Thoracic aorta (tissue), 2 donors: ENCODE measurements at places on chromosomes 1 and 21. TPM values are rescaled to one million over a fixed set of nuclear protein-coding genes. Genes with fewer than 3 reads are reported as not detected.

- H3K27ac ChIP-seq: no peak overlapping the region
- DNase-seq: no peak
- peaks cover 69% of the 10 kb centered on the region for H3K36me3 ChIP-seq
- no peaks in the 10 kb centered on the region for H3K27me3 ChIP-seq
Measured at GRCh38 chr1:39003794-39004193, 12.7 kb downstream of the AKIRIN1 start.

DNA sequence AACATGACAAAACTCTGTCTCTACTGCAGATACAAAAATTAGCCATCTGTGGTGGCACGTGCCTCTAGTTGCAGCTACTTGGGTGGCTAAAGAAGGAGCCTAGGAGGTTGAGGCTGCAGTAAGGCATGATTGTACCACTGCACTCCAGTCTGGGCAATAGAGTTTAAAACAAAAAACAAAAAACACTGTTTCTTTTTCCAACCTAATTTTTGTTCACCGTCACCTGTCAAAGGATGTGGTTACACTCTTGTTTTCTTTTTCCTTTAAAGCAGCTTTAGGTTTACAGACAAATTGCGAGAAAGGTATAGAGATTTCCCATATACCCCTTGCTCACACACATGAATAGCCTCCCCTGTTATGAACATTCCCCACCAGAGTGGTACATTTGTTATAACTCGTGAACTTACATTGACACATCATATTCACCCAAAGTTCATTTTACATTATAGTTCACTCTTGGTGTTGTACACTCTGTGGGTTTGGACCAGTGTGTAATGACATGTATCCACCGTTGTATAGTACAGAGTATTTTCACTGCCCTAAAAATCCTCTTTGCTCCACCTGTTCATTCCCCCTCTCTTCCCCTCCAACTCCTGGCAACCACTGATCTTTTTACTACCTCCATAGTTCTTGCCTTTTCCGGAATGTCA, 26.2 kb downstream of the SMG7 start:
- H3K36me3 ChIP-seq: no peaks in the 10 kb centered on the region
- no peak for DNase-seq
- no peaks in the 10 kb centered on the region for H3K27me3 ChIP-seq
- H3K4me1 ChIP-seq: no peaks in the 10 kb centered on the region

- no peaks in the 10 kb centered on the region for H3K27me3 ChIP-seq
- H3K4me1 ChIP-seq: peaks cover 5% of the 10 kb centered on the region
- H3K4me3 ChIP-seq: no peak overlapping the region
- H3K27ac ChIP-seq: no peak overlapping the region
- no peak for DNase-seq
Measured at GRCh38 chr1:72397786-72398185, 115.4 kb upstream of the NEGR1 start.

GRCh38 chr1:159023723-159024122, 14.0 kb downstream of the IFI16 start:
- H3K36me3 ChIP-seq: peaks cover 7% of the 10 kb centered on the region
- DNase-seq: no peak
- H3K27ac ChIP-seq: no peak overlapping the region
- no peaks in the 10 kb centered on the region for H3K27me3 ChIP-seq
- peaks cover 10% of the 10 kb centered on the region for H3K4me1 ChIP-seq

- H3K36me3 ChIP-seq: no peaks in the 10 kb centered on the region
- no peak for DNase-seq
- H3K27ac ChIP-seq: no peak overlapping the region
Measured at GRCh38 chr1:201676197-201676596, 137.3 kb downstream of the NAV1 start.

RIPK4 gene
- total RNA-seq: 9.2 TPM

KRTAP21-2 gene
- not detected for total RNA-seq

PTPN7 gene
- 4.3 TPM for total RNA-seq

- no peaks in the 10 kb centered on the region for H3K36me3 ChIP-seq
- no peaks in the 10 kb centered on the region for H3K27me3 ChIP-seq
- H3K4me3 ChIP-seq: no peak overlapping the region
- H3K27ac ChIP-seq: no peak overlapping the region
Measured at GRCh38 chr1:26991310-26992116, 2.0 kb upstream of the TRNP1 start.

DNA sequence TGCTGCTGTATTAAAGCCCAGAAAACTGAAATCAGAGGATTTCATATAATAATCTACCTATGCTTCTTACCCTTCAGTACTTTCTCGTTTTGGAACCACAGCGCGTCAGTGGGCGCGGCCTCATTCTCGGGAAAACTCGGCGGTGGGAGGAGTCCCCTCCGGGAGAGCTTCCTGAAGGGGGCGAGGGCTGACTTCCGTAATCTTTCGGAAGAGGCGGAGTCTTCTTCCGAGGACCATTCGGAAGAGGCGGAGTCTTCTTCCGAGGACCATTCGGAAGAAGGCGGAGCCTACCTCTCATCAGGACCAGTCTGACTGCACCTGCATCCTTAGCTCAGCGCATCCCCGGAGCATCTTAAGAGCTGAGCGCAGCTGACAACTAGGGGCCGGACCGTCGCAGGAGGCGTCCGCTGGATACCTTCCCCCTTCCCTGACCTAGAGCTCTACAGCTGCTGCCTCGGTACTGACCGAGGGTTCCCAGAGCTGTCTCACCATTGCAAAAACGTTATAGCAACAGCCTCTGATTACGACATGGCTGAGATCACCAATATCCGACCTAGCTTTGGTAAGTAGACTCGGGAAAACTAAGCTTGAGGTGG, at the start of gene SYT11:
Gene SYT11, plus strand, starts transcription at position 334 of the 596 bp plus-strand sequence. Its CDS starts 195 bp downstream, at position 529.
- peaks cover 46% of the 10 kb centered on the region for H3K4me1 ChIP-seq
- H3K27me3 ChIP-seq: no peaks in the 10 kb centered on the region
- DNase-seq: peak; percentile 88
- peaks cover 3% of the 10 kb centered on the region for H3K36me3 ChIP-seq

- no peak for DNase-seq
- no peak overlapping the region for H3K27ac ChIP-seq
- H3K27me3 ChIP-seq: no peaks in the 10 kb centered on the region
- H3K4me1 ChIP-seq: peaks cover 12% of the 10 kb centered on the region
- H3K4me3 ChIP-seq: no peak overlapping the region
Measured at GRCh38 chr21:46079352-46080170, 18.4 kb upstream of the COL6A2 start.

CFAP141 gene
- total RNA-seq: not detected

BLACAT1 gene
- not detected for total RNA-seq

GRCh38 chr1:12177999-12178441, 11.2 kb downstream of the TNFRSF1B start:
- no peaks in the 10 kb centered on the region for H3K36me3 ChIP-seq
- no peak overlapping the region for H3K4me3 ChIP-seq
- DNase-seq: peak; percentile 64
- no peak overlapping the region for H3K27ac ChIP-seq
- no peaks in the 10 kb centered on the region for H3K4me1 ChIP-seq

GRCh38 chr1:185271921-185272320, 45.1 kb downstream of the IVNS1ABP start:
- H3K36me3 ChIP-seq: no peaks in the 10 kb centered on the region
- no peak overlapping the region for H3K27ac ChIP-seq
- no peak for DNase-seq
- H3K27me3 ChIP-seq: no peaks in the 10 kb centered on the region
- no peaks in the 10 kb centered on the region for H3K4me1 ChIP-seq

- DNase-seq: no peak
- H3K27me3 ChIP-seq: no peaks in the 10 kb centered on the region
- H3K36me3 ChIP-seq: peaks cover 4% of the 10 kb centered on the region
- peaks cover 34% of the 10 kb centered on the region for H3K4me1 ChIP-seq
- no peak overlapping the region for H3K4me3 ChIP-seq
- no peak overlapping the region for H3K27ac ChIP-seq
Measured at GRCh38 chr21:39480271-39480670, 28.5 kb downstream of the SH3BGR start.

DCST2 gene
- total RNA-seq: not detected

GRCh38 chr1:15213341-15213821, 33.6 kb upstream of the FHAD1 start:
- no peak for DNase-seq
- H3K36me3 ChIP-seq: no peaks in the 10 kb centered on the region
- H3K4me1 ChIP-seq: peaks cover 43% of the 10 kb centered on the region
- no peaks in the 10 kb centered on the region for H3K27me3 ChIP-seq
- peak overlapping the region; percentile 59 for H3K27ac ChIP-seq

GRCh38 chr1:8349961-8350360, 32.0 kb downstream of the SLC45A1 start:
- H3K4me3 ChIP-seq: no peak overlapping the region
- H3K27ac ChIP-seq: no peak overlapping the region
- no peaks in the 10 kb centered on the region for H3K27me3 ChIP-seq
- H3K36me3 ChIP-seq: peaks cover 11% of the 10 kb centered on the region

CACNA1S gene
- not detected for total RNA-seq

DNA sequence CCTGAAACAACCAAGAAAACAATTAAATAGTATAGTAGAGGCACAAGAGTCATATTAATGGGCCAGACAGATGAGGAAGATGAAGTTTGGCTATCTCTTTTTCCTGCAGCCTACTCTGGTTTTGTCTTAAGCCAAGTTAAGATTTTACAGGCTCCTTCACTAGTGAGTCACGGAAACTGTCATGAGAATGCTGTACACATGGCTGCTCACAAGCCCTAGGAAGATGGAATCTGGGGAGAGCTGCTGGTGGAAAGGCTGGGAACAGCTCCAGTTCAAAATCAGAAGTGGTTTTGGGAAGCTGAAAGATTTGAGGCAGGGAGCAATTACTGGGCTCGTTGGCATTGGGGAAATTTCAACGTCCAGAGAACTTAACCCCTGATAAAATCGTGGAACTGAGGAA, 46.4 kb upstream of the S1PR1 start:
- H3K27me3 ChIP-seq: no peaks in the 10 kb centered on the region
- H3K4me1 ChIP-seq: no peaks in the 10 kb centered on the region
- DNase-seq: no peak
- H3K4me3 ChIP-seq: no peak overlapping the region

- H3K4me3 ChIP-seq: no peak overlapping the region
- H3K4me1 ChIP-seq: no peaks in the 10 kb centered on the region
- H3K27ac ChIP-seq: no peak overlapping the region
- H3K36me3 ChIP-seq: no peaks in the 10 kb centered on the region
- no peak for DNase-seq
Measured at GRCh38 chr1:220511785-220512184, 16.2 kb upstream of the MARK1 start.

DVL1 gene
- total RNA-seq: 101 TPM

GRCh38 chr1:235933017-235933765, 66.5 kb upstream of the LYST start:
- H3K4me3 ChIP-seq: no peak overlapping the region
- no peak overlapping the region for H3K27ac ChIP-seq
- H3K4me1 ChIP-seq: peaks cover 20% of the 10 kb centered on the region
- no peaks in the 10 kb centered on the region for H3K36me3 ChIP-seq
- H3K27me3 ChIP-seq: no peaks in the 10 kb centered on the region
- no peak for DNase-seq

DNA sequence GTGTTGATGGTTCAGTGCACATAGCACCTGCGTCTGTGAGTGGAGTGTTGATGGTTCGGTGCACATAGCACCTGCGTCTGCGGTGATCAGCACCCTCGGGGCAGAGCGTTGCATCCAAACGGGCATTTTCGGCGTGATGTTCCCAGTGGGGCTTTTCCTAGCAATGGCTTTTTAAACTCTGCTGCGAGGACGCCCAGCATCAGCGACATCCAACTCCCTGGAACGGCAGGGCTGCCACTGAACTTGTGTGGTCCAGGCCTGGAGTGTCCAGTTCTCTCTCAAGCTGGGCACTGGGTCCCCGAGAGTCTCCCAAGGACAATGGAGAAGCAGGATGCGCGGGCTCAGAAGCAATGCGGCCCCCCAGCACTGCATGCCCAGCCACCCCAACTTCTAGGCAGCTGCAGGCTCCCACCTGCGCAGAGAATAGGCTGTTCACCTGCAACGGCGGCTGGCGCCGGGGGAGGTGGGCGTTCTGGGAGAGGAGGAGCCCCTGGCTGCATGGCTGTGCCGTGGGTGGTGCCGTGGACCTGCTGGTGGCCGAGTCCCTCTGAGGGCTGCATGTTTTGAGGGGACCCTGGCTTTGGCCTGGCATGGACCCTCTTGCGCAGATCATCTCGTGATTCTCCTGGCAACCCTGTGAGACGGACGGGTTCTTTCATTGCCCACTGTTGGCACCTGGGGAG, 10.1 kb upstream of the C1orf174 start:
- H3K36me3 ChIP-seq: no peaks in the 10 kb centered on the region
- H3K4me3 ChIP-seq: no peak overlapping the region
- H3K4me1 ChIP-seq: no peaks in the 10 kb centered on the region
- no peak overlapping the region for H3K27ac ChIP-seq
- no peak for DNase-seq

PLD5 gene
- 23.9 TPM for total RNA-seq

GRHL3 gene
- 1.3 TPM for total RNA-seq

KRTAP12-4 gene
- not detected for total RNA-seq

- no peak overlapping the region for H3K4me3 ChIP-seq
- no peaks in the 10 kb centered on the region for H3K27me3 ChIP-seq
- no peak overlapping the region for H3K27ac ChIP-seq
- DNase-seq: no peak
- H3K4me1 ChIP-seq: peaks cover 15% of the 10 kb centered on the region
Measured at GRCh38 chr1:66489151-66489550, 44.8 kb upstream of the SGIP1 start.

DNA sequence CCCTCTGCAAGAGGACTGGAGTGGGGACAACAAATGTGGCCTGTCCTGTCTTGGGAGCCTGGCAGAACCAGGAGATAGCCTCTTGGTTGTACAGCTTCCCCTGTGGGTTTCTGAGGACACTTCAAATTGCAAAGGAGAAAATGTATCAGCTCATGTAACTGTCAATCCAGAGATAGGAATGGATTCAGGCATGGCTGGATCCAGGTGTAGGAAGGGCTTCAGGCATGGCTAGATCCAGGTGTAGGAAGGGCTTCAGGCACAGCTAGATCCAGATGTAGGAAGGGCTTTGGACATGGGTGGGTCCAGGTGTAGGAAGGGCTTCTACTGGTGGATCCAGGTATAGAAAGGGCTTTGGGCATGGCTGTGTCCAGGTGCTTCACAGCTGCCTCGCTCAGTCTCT, 30.9 kb downstream of the TP73 start:
- no peaks in the 10 kb centered on the region for H3K36me3 ChIP-seq
- no peak overlapping the region for H3K4me3 ChIP-seq
- no peak for DNase-seq
- H3K27ac ChIP-seq: no peak overlapping the region

CD160 gene
- 0.28 TPM for total RNA-seq

DNA sequence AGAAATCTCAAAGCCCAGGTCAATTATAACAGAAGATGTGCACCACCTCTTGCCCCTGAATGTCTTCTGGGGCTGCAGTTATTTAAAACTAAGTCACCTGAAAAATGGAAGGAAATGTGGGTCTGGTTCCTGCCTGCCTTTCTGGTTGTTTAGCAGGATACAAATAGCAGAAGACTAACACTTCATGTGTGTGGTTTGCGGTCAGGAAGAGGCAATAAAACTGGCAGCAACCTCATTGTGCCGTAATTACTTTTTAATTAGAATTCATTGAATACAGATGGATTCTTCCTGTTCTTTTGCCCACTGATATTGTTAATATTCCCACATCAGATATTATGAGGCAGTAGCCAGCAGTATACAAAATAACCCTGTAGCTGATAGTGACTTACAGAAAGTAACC, 345.7 kb downstream of the ZNF326 start:
- no peaks in the 10 kb centered on the region for H3K4me1 ChIP-seq
- H3K27me3 ChIP-seq: no peaks in the 10 kb centered on the region
- H3K4me3 ChIP-seq: no peak overlapping the region
- no peaks in the 10 kb centered on the region for H3K36me3 ChIP-seq
